Stimulated activated CD4-positive, alpha-beta T cell treated with anti-CD3 and anti-CD28 coated beads, TNF-alpha, amount 100 ng/mL, for 48 hours (primary cell): ENCODE measurements at places on chromosomes 2 and 18.

GRCh38 chr18:30280861-30281470 lies 761.6 kb downstream of the DSC3 start:
- DNase-seq, result no peak

- no peak for DNase-seq
These were observed 141.7 kb upstream of the GPC1 start for GRCh38 chr2:240293557-240294461.

DNA sequence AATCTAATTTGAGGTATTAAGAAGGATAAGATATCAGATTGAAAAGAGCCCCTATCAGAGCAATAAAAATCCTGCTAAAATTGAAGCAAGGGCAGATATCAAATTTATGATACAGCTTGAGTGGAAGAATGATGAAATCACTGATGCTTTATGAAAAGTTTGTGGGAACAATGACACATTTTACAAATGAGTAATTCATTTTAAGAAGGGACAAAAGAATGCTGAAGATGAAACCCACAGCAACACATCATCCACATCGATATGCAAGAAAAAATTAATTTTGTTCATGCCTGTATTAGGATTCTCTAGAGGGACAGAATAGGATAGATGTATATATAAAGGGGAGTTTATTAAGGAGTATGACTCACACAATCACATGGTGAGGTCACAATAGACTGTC lies 355.6 kb upstream of the GYPC start:
- DNase-seq, result no peak

DNA sequence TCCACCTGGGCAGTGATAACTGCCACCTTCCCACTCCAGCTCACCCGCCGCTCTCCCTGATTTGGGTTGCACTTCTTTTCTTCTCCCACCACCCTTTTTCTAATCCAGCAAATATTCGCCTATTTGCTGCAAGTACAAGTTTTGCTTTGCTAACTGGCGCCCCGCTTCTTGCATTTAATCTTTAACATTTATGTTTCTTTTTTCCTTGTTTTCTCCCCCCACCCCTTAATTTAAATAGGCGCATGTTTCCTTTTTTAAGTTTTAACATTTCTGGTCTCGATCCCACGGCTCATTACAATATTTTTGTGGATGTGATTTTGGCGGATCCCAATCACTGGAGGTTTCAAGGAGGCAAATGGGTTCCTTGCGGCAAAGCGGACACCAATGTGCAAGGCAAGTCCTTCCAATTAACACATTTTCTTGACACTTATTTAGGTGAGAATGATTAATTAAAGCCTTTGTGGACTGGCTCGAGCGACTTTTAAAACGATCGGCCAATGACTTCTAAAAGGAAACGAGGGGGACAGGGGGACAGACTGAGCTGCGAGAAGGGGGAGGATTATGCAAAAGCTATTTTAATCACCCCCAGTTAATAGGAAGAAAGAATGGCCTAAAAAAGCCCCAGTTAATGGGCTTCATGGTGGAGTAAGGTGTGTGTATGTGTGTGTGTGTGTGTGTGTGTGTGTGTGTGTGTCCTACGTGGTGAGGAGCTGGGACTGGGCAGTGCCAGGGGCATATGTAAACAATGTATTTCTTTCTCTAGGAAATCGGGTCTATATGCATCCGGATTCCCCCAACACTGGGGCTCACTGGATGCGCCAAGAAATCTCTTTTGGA lies 1.6 kb downstream of the TBR1 start:
- DNase-seq, result no peak

- DNase-seq, result no peak
These were observed 242.5 kb downstream of the AFF3 start for GRCh38 chr2:99899882-99900281.

DNA sequence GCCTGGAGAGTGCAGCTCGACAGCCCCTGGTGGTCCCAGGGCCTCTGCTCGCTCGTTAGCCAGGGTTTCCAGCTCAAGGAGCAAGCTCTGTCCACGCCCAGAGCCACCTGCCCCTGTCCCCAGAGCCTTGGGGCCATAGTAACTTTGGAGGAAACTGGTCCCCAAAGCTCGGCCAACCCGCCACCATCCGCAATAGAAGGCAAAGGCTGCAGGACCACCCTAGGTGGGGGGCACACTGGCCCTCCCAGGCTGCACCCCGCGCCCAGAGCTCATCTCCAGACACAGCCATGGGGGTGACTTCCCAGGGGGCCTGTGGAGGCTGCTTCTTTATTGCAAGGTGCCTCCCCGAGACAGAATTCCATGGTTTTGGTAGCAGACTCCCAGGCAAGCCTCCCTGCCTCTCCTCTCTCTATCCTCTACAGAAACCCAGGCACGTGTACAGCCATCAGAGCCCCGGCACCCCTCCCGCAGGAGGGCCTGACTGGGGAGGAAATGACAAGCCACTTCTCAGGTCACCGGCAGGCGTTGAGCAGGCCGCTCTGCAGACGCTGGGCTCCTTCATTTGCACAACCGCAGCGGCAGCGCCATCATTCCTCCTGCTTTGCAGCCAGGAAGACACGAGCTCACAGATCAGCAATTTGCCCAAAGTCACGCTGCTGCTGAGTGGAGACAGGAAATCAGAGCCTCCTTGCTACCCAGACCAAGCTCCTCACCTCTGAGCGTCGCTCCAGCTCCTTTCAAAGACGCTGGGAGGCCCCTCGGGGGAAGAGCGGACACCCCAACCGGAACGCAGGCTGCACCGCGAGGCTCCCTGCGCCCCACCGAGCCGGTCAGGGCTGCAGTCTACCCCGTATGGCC lies 80.2 kb downstream of the NDUFA10 start:
- DNase-seq, result peak; percentile 4

DNA sequence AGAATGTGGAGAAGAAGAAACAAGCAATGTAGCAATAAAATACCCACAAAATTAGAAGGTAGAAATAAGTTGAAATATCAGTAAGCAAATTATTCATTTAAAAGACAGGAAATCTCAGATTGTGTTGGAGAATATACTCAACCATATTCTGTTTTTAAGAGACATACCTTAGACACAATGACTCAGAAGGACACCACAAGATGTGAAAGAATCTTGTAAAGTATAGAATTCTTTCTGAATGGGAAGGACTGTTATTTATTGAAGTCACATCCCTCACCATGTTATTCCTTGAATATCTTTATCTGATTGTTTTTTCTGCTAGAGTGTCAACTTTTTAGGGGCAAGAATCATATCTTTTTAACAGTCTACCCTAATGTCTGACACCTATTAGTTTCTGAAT lies 50.4 kb downstream of the CTAGE1 start:
- no peak for DNase-seq

- no peak for DNase-seq
These were observed 164.2 kb upstream of the ETAA1 start for GRCh38 chr2:67232936-67233335.

- no peak for DNase-seq
These were observed 73.0 kb downstream of the ARL4C start for GRCh38 chr2:234423884-234424283.

DNA sequence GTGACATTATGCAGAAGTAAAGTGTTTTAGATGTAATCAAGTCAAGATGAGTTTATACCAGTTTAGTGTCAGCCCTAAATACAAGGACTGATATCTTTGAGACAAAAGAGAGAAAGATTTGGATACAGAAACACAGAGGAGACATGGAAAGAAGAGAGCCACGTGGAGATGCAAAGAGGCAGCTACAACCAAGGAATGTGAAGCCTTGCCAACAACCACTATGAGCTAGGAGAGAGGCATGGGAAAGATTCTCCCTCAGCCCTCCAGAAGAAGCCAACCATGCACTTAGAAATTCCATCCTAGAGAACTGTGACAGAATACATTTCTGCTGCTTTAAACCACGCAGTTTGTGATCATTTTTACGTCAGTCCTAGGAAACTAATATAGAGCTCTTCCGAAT lies 217.2 kb downstream of the DOK6 start:
- no peak for DNase-seq

DNA sequence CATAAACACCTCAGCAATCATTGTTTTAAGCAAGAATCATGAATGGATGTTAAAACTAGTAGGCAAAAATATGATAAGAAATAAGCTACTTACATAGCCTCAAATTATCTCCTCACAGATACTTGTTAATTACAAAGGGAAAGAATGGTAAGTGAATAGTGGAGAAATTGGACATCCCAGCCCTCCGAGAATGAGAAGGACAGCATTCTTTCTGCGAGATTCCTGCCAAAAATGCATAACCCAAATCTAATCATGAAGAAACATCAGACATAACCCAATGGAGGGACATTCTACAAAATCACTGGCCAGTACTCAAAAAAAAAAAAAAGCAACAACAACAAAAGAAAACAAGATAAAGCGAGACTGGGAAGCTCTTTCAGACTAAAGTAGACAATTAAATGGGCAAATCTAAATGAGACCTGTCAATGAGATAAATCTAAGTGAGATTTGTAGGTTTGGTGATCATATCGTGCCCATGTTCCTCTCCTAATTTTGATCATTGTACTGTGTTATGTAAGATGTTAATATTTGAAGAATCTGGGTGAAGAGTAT lies 57.9 kb upstream of the GLI2 start:
- DNase-seq, result no peak

DNA sequence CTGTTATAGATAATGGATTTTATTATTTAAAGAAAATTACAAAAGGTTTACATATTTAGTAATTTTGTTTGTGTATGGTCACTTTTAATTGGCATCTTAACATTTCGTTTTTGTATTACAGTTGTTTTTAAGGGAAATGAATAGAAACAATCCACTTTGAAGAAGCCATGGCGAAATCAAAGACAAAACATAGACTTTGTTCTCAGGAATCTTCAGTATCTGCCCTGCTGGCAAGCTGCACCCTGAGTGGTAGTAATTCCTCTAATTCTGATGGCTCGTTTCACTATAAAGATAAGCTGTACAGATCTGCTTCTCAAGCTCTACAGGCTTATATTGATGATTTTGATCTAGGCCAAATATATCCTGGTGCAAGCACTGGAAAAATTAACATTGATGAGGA lies 2.7 kb downstream of the C18orf54 start:
- DNase-seq, result no peak

DNA sequence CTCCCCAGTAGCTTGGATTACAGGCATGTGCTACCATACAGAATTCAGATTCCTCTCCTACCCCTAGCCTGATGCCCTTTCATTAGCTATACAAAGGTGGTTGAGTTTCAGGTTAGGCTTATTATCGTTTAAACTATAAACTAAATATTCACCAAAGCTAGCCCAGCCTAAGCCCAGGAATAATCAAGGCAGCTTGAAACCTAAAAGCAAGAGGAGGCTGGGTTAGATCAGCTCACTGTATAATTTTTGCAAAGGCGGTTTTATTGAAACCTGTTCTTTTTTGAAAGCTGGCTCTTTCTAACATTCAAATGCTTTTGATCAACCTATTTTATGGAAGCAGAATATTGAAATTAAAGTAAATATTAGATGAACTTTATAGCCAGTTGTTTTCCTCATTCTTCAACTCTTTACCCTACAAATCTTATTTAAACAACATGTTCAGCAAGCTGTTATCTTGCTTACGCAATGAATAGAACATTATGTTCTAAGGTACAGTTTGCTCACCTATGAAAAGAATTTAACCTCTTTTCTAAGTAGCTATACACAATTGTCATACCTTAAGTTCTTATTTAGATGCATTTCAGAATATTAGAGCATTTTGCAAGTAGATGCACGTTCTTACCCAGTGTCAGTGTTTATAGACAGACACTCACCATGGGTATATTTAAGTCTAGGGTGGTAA lies 241.6 kb downstream of the NEDD4L start:
- DNase-seq, result no peak
